CD4-positive, alpha-beta T cell treated with Interleukin-10 for 1 hour (primary cell): ENCODE measurements at places on chromosomes 13 and 19.

- DNase-seq, result peak; percentile 96
Observed at GRCh38 chr19:14369399-14370168, 11.7 kb upstream of the ADGRE5 start.

DNA sequence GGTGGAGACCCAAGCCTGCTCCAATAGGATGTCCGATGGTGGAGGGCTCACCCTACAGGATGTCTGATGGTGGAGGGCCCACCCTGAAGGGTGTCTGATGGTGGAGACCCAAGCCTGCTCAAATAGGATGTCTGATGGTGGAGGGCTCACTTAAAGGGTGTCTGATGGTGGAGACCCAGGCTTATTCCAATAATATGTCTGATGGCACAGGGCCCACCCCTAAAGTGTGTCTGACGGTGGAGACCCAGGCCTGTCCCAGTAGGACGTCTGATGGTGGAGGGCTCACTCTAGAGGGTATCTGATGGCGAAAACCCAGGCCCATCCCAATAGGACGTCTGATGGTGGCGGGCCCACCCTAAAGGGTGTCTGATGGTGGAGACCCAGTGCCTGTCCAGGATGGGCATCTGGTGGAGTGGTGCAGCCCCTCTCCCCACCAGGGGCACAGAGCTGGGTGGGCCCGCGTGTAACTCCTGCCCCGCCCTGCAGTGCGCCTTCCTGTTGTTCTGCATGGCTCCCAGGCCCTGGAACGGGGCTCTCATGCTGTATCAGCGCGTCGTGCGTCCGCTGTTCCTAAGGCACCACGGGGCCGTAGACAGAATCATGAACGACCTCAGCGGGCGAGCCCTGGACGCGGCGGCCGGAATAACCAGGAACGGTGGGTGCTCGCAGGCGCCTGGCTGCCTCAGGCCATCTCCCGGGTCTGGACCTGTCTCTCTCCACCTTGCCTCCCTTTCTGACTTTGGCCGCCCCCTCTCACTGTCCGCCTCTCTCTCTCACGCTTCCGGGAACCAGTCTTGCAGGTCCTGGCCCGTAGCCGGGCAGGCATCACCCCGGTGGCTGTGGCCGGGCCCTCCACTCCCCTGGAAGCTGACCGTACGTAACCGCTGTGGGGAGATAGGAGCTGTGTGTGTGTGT, 5.1 kb downstream of the REEP6 start:
- no peak for DNase-seq

GRCh38 chr19:16397791-16398529, 73.3 kb downstream of the KLF2 start:
- no peak for DNase-seq

DNA sequence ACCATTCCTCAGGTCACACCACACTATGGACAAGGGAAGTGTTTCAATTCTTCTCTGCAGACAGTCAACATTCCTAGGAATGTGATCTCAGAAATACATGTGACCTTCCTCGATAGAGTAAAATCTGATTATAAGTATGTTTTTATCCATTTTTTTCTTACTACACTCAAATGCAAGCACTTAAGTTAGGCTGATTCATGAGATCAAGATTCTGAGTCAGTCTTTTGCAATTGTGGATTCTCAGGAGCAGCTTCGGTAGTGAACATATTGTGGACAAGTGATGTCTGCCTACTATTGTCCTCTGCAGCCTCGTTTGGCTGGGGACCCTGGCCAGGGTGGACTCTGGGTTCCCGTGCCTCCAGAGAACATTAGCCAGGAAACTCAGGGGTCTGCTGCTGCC, 3.2 kb downstream of the SERPINE3 start:
- DNase-seq, result no peak

DNA sequence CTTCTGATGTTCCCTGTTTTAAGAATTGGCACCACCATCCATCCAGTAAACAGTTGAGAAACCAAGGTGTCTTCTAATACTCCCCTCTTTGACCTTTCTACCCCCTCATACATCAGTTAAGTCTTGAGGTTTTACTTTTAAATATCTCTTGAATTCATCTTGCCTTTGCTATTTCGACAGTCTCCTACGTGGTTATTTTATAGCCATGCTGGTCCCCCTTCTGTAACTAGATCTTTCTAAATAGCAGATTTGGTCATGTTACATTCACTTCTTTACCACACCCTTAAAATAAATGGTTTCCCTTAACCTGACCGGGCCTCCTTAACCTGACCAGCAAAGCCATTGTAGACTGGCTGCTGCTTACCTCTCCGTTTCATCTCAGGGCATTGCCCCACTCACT, 5.4 kb downstream of the GPR180 start:
- DNase-seq, result no peak

DNA sequence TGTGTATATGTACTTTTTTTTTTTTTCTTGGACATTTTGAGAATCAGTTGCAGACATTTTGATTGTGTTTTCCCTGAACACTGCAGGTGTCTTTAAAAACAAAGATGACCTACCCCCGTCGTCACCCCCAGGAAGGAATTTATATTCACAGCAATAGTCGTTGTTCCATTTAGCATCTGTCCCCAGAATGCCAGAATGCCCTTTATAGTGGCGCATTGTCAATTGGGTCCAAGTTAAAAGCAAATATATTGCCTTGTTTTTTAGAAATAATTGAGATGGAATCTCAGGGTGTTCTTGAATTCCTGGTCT, 1.8 kb upstream of the RNF225 start:
- no peak for DNase-seq

GRCh38 chr13:73081256-73081915, 22.6 kb downstream of the KLF5 start:
- no peak for DNase-seq

DNA sequence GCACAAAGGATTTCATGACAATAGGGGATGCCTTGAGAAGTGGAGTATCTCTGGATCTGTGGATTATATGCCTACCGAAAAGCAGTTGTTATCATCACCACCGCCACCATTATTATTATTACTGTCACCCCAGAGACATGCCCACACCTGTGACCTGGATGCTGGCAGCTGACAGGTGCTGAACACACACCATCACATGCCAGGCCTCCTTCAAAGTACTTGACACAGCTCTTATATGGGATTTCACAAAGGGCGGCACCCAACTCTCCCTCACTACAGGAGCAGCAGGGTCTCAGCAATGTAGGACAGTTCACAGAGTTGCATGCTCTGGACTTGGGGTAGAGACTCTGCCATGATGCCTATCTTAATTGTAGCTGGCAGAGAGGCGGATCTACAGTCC, 5.6 kb upstream of the GPR42 start:
- DNase-seq, result no peak

- no peak for DNase-seq
Observed at GRCh38 chr13:111609631-111610030, 289.2 kb downstream of the TEX29 start.

DNA sequence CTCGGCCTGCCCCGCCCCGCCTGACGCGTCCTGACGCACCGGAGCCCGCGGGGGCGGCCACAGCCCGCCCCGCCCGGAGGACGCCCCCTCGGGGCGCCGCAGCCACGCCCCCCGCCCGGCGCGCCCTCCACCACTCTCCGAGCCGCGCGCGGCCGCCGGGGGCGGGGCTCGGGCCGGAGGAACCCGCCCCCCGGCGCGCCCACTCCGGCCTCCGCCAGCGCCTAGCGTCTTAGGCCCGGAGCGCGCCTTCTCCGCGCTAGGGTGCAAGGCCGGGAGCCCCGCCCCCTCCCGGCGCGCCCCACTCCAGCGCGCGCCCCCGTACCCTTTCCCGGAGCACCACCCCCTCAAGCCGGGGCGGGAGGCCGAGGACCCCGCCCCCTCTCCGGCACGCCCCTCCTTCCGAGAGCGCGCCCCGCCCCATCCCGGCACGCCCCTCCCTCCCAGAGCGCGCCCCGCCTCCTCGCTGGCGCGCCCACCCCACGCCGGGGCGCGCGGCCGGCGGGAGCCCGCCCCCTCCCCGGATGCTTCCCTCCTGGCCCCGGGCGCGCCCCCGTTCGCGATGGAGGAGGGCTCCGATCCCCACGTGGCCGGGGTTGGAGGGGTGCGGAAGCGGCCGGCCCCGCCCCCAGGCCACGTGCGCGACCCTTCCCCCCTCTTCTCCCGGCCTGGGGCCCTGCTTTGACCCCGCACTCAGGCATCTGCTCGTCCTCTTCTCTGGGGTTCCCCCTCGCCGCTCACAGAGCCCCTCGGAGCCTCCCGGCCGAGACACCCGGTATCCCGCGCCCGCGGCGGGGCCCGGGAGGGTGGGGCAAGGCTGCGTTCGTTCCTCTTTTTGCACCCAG, 480 bp upstream of the KLF16 start:
- DNase-seq, result peak; percentile 93

DNA sequence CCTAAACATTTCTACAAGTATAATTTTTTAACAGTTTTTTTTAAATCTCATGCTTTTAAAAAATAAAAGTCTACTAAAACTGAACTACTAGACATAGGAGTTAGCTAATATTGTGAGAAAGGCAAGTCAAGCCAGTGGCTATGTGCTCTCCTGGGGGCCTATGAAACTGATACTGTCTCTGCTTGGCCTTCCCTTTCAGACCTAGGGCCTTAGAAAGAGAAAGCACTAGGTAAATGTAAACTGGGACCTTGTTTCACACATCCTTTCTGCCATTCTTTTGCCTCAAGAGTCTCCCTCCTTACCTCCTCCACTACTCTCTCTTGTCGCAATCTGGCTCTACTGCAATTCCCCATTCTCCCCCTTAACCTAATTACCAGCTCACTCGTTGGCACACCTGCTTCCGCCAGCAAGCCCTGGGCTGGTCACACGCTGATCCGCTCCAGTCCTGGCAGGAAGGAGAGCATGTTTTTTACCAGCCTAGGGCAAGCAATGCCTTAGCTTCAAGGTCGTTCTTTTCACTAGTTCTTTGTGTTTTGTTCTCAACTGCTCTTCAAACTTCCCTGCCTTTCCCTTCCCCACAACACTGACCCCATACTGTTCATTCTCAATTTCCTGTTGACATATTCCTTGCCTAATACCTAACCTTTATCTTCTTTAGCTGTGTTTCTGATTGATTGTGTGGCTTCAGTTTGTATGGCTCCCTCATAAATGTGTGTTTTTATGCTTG, 23.1 kb downstream of the TBC1D4 start:
- no peak for DNase-seq

- no peak for DNase-seq
Observed at GRCh38 chr19:497869-498510, 1.7 kb downstream of the MADCAM1 start.

DNA sequence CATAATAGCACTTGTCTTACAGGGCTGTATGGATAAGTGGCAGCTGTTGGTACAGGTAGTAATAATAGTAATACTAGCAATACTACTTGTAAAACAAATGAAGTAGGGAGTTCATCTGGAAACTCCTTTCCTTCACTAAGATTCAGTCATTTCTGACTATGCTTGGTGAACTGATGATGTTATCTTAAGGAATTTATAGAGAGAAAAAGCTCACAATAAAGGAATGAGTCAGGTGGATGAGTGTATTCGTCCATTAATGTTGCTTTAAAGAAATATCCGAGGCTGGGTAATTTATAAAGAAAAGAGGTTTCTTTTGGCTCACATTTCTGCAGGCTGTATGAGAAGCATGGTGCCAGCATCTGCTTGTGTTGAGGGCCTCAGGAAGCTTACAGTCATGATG, 477.3 kb downstream of the KLF12 start:
- DNase-seq, result no peak

DNA sequence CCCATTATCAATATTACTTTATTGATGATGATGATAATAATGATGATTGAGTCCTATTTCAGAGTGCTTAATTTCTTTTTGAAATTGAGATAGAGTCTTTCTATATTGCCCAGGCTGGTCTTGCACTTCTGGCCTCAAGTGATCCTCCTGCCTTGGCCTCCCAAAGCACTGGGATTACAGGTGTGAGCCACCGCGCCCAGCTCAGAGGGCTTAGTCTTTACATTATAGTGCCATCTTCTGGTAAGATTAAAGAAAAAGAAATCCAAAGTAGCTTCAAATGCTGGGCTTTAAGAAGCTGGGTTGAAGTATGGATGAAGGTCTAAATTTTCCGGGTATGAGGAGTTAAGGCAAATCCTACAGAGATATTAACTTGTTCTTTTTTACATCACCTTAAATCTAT, 3.4 kb upstream of the ZNF333 start:
- peak; percentile 51 for DNase-seq

DNA sequence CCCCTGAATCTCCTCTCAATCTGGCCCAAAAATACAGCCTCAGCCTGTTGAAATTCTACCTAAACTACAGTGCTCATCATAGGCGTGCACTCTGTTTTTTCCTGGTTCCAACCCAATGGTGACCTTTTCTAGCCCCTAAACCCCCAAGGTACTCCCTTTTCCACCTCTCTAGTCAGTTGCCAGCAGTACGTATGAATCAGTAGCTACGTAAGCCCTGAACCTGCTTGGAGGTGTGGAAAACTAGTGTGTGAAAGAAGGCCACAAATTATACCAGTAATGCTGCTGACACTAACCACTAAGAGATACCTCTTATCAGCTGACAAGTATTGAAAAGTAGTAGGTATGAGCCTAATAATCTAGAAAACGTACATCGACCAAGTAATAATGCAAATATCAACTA, 60.9 kb downstream of the FOXO1 start:
- no peak for DNase-seq

GRCh38 chr13:46352805-46353204, 34.2 kb downstream of the RUBCNL start:
- no peak for DNase-seq

GRCh38 chr13:36495431-36495830, 63.1 kb downstream of the CCNA1 start:
- no peak for DNase-seq

DNA sequence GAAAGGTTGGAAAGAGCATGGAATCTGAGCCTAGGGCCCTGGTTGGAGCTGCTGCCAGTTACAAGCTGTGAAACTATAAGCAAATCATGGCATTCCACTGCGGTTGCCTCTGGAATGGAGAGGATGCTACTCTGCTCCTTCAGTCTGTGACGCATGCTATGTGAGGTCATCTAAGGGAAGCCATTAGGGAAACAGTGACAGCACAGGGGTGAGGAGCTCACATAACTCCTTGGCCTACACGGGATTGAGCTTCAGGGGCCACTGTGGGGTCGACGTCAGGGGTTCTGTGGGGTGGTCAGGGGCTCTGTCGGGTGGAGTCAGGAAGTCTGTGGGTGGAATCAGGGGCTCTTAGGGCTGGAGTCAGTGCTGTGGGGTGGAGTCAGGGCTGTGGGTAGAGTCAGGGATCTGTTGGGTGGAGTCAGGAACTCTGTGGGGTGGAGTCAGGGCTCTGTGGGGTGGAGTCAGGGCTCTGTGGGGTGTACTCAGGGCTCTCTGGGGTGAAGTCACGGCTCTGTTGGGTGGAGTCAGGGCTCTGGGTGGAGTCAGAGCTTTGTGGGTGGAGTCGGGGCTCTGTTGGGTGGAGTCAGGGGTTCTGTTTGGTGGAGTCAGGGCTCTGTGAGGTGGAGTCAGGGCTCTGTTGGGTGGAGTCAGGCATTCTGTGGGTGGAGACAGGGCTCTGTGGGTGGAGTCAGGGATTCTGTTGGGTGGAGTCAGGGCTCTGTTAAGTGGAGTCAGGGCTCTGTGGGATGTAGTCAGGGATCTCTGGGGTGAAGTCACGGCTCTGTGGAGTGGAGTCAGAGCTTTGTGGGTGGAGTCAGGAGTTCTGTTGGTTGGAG, 35.8 kb upstream of the MEDAG start:
- DNase-seq, result peak; percentile 8
